ENCODE measurements at places on chromosomes 13 and 19.

DNA sequence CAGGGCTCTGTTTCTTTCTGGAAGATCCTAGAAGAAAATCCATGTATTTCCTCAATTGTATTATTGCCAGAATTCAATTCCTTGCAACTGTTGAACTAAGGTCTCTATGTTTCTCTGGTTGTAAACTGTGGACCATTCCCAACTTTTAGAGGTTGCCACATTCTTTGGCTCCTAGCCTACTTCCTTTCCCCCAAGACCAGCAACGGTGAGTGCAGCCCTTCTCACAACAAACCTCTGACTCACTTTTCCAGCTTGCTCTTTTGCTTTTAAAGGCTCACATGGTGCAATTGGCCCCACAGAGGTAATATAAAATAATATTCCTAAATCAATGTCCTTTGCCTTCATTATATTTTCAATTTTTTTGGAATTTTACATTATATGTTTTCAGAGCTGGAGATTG, 371.3 kb downstream of the SLITRK5 start:
- no peak for DNase-seq

DNA sequence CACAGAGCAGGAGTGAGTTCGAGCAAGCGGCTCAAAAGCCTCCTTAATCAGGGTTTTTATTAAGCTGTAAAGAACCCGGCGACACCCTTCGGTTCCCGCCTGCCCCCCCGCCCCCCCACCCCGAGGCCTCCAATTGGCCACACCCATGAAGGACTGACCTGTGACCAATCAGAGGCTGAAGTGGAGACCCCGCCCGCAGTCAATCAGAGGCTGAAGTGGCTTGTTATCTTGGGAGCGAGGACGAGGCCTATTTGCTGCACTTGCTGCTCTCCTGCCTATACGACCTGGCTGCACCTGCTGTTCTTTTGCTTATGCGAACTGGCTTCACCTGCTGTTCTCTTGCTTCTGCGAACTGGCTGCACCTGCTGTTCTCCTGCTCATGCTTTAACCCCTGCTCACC, 844.9 kb downstream of the OLFM4 start:
- no peak for DNase-seq

DNA sequence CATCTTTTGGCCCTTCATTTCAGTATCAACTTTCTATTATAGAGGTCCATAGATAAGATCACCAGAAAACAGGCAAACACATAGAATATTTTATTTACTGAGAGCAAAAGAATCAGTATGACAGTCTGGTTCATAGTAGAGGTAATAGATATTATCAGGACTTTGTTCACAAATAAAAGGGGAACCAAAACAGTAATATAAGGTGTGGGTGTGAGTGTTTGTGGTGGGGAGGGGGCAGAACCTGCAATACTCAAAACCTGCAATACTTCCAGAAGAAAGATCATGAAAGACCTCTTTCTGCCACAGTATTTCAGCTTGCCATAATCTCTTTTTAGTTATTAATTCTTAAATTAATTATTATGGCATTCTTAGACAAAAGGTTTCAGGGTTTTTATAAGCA, 578.7 kb upstream of the SLITRK1 start:
- no peak for DNase-seq

DNA sequence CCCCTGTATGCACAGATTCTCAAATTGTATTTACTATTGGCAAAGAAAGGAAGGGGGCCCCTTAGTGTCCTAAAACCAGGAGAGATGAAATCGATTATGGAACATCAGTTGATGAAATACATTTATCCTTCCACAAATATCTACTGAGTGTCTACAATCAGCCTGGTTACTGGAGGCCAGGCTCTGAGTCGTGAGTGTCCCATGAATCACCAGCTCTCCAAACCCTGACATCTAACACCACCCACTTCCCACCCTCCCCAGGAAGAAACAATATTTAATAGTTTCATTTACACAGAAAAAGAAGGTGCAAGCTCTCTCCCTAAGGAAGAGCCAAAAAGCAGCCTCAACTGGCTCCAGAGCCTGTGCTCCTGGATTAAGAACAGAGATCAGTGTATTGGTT, 25.2 kb downstream of the KCTD15 start:
- DNase-seq: no peak

GRCh38 chr19:41319500-41320184, 9.7 kb downstream of the CCDC97 start:
- DNase-seq: no peak

- DNase-seq: no peak
These were observed 2.7 kb downstream of the KIRREL2 start for GRCh38 chr19:35859414-35859813.

- no peak for DNase-seq
These were observed 201.7 kb downstream of the ABCC4 start for GRCh38 chr13:95099541-95099940.

DNA sequence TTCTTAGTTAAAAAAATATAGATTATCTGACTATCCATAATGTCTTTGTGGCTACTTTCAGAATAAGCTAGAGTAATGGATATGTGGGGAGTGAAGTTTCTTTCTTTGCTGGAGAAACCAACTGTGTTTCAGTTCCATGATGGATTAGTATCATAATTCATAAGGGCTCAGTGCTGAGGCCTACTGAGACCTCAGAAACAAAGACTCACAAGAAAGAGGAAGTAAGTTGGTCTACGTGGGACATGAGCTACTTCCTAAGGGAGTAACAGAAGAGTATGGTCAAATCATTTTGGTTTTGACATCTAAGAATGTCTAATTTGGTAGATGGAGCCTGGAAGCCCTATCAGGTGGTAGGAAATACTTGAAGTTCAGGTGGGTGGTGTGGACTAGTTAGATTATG, 99.0 kb upstream of the HTR2A start:
- DNase-seq: no peak

GRCh38 chr13:60000081-60000480, 163.6 kb downstream of the DIAPH3 start:
- DNase-seq: no peak

GRCh38 chr19:1076951-1077350, 10.0 kb downstream of the ARHGAP45 start:
- DNase-seq: peak; percentile 81

- no peak for DNase-seq
These were observed 2.4 kb downstream of the BLOC1S3 start for GRCh38 chr19:45180936-45181335.

DNA sequence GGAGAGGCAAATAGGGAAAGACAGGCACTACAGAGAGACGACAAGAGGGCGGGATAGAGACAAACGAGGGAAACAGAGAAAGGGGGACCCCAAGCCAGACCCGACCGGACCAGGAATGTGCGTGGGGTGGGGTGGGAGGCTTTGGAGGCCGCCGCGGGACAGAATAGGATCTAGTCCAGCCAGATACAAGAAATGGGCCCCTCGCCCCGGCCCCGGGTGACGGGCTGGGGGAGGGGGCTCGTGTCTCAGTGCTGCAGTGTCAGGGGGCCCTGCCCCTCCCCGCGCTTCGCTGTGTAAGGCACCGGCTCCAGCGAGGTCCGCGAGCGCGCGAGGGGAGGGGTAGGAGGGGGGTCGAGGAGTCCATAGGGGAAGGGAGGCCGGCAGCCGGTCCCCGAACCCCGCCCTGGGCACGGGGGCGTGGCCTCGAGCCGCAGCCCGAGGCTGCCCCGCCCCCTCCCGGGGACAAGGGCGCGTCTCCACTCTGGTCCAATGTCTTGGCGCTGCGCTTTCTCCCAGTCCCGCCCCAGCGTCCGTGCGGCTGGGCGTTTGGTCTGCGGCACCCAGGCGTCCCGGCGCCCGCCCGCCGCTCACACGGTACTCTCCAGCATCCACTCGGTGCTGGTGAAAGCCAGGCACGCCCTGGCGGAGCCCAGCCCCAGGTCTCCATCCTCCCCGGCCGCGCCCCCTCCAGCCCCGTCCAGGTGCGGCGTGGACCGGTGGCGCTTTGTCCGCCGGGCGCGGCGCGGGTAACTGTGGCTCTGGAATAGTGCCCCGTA, 11.0 kb downstream of the IFNL1 start:
- no peak for DNase-seq

GRCh38 chr19:329876-330275, 14.7 kb downstream of the MIER2 start:
- DNase-seq: no peak

DNA sequence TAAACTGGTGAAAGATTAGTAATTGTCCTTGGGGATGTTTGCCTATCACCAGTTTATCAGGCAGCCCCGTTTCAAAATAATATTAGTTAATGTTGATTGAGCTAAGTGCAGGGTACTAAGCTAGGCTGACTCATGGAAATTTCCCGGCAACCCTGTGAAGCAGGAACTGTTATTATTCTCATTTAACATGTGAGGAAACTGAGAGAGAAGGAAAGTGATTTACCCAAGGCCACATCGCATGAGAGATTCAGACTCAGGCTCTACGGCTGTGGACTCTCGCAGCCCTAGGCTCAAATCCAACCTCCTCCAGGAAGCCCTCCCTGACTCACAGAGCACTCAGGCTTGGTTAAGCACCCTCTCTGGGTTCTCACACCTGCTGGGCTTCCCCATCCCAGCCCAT, 19.7 kb downstream of the CLPTM1 start:
- DNase-seq: no peak

GRCh38 chr13:95474992-95475391, 77.5 kb upstream of the CLDN10 start:
- DNase-seq: no peak

DNA sequence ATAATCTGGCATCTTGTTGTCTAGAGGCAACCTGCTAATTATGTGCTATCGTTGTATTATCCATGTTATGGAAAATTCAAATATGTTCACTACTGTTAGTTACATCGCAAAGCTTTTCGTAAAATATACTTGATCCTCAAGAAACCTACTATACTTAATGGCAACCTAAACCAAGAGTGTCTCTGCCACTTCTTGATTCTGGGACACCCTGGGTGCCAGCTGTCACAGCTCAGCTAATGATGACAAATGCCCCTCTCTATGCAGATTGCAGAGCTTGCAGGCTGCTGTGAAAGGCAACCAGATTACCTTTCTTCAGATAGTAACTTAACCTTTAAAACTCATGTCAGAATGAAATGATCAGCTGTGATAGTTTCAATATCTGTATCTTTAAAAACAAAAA, 8.9 kb upstream of the MAB21L1 start:
- no peak for DNase-seq

DNA sequence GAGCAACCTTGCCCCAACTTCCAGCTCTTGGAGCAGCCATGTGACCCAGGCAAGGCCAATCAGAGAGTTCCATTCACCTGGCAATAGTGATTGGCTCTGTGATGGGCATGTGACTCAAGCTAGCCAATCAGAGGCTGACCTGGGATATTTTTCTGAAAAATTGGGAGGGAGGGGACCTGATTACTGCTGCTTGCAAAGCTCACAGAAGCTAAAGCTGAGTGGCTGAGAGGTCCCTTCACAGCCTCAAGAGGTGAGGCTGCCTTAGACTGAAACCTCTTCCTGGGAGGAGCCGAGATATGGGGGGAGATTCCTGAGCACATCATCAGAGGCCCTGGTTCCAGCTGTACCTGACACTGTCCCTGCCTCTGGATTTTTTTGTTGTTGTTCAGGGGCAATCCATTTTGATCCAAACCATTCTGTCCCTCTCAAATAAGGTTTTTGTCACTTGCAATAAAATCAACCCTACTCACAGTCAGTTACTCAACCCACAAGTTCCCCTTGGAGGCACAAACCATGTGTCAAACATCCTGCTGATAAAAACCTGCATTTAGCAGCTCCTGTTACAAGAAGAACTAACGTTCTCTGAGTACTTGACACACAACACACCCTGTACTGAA, 4.8 kb downstream of the CIB3 start:
- DNase-seq: no peak

- no peak for DNase-seq
These were observed 6.5 kb downstream of the BRME1 start for GRCh38 chr19:13899393-13899792.

- peak; percentile 66 for DNase-seq
These were observed 97.2 kb downstream of the EPSTI1 start for GRCh38 chr13:42894765-42895243.

- no peak for DNase-seq
These were observed 385.2 kb downstream of the HS6ST3 start for GRCh38 chr13:96475103-96475502.

- DNase-seq: no peak
These were observed 21.9 kb downstream of the MIR17HG start for GRCh38 chr13:91369441-91369831.

GRCh38 chr13:27298849-27299248, 28.2 kb downstream of the RASL11A start:
- DNase-seq: no peak

- DNase-seq: no peak
These were observed 196.6 kb upstream of the GPR12 start for GRCh38 chr13:26957182-26957581.

GRCh38 chr13:49584771-49585182, 581 bp downstream of the RCBTB1 start:
- no peak for DNase-seq

- DNase-seq: no peak
These were observed at the start of gene HPN for GRCh38 chr19:35041548-35042055. TSS of gene HPN (plus strand) at chr19:35041721. CDS start at chr19:35042507, 786 bp downstream.

DNA sequence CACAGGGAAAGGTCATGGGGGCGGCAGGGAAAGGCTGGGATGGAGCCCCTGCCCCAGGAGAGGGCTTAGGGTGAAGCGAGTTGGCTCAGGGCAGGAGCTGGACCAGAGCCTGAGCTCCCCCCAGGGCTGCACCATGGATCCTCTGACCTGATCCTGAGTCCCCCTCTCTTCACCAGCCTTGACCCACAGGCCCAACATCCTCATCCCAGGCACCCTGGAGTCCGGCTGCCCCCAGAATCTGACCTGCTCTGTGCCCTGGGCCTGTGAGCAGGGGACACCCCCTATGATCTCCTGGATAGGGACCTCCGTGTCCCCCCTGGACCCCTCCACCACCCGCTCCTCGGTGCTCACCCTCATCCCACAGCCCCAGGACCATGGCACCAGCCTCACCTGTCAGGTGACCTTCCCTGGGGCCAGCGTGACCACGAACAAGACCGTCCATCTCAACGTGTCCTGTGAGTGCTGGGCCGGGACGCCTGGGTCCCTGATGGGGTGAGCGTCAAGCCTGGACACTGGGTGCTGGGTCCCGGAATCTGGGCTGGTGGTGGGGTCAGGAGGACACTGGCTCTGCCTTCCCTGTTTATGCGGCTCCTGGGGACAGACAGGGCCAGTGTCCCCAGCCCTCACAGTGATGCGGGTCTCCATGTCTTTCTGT, 842 bp downstream of the SIGLEC9 start:
- no peak for DNase-seq

DNA sequence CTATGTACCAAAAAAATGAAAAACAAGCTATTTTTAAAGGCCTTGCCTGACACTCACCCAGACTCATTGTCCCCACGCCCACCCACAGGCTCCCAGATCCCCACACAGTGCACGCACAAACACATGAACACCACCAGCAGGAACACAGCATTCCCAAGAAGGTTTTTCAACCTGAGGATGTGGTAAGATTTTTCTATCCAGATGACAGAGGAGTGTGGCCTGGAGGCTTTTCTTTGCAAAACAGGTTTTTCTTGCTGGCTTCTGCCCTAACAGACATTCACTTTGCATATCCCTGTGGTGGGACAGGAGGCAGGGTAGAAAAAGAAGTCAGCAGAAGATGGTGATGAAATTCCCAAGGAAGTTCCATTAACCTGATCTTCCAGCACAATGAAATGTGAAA, 97.8 kb downstream of the KLF12 start:
- DNase-seq: no peak

Data from heart left ventricle (tissue), 16 donors.